BE2C (cell line): ENCODE measurements at places on chromosomes 13 and 19.

- no peak for DNase-seq
These were observed 1219.1 kb downstream of the UQCRFS1 start for GRCh38 chr19:27993619-27994570.

- no peak for DNase-seq
These were observed 46.0 kb downstream of the RBM26 start for GRCh38 chr13:79360095-79360494.

DNA sequence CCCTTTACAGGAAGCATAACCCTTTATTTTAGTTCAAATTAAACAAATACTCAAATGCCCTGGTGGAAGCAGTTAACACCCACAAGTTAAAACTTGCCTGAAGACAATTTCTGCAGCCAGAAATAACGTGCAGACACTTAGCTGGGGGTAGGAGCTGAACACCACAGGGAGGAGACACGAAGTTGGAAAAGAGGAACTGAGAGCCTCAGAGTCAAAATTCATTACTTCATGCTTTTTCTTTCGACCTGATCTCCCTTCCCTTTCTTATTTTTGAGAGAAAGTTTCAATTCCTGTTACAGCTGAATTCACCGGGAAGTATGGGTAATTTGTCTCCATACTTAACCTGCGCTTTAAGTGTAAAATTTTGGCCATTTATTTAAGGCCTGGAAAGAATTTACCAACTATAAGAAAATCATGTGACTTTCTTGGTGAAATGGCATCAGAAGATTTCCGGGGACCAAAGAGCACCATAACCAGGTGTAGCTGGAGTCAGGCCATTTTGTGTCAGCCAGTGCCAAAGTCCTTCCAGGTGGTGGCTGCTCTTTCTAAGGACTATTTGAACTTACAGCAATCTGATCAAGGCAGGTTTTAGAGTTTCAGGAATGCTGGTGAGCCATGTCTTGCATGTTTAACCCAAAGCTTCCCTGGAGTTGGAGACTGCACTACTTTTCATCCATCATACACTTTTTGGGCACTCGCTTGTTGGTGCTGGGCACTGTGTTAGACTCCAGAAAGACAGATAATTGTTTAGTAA is 46.5 kb upstream of the RCBTB2 start:
- DNase-seq = no peak

DNA sequence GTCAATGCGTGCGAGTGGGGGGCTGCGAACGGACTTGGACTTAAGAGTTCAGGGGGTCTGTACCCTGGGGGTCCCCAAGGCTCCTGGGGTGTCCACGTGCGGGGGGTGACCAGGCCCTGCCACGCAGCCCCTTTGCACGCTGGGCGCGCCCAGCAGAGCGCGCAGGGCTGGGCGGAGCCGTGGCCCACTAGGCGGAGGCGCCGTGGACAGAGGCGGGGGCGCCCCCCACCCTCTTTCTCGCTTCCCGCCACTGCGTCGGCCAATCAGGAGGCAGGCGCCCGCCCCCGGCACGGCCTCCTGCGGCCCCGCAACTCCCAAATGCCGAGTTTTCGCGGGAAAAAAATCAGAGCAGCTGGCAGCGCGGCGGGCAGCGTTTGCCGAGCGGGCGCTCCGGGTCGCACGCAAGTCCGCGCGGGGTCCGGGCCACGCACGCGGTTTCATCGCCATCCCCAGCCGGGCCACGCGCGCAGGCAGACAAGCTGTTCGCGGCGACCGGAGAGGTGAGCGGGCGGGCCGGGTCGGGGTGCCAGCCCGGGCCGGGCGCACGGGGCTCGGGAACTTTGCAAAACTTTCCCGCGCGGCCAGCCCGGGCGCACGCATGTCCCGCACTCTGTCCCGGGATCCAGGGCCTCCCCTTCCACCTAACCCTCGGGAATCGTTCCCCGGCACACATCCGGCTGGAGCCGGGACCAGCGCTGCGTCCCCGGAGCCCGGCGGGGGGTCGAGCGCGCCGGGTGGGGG is at the start of gene UHRF1:
Gene UHRF1, plus strand, starts transcription at position 346 of the 741 bp plus-strand sequence. CDS start 1,385 bp downstream, outside the sequence.
- DNase-seq = peak; percentile 84

DNA sequence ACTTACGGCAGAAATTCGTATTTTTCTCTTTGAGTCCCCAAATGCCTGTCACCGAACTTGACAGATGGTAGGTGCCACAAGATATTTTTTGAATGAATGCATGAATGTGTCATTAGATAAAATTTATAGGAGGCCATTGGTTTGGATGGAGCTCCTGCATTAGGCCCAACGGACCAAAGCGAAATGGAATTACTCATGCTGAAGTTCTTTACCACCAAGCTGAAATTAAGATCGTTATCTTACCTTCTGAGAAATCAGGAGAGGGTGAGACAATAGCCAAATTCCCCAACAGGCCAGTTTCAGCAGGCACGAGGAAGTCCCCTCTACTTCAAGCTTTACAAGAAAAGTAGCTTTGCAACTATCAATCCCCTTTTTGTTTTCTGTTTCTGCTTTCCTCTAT is 452.5 kb upstream of the ARGLU1 start:
- DNase-seq = no peak

DNA sequence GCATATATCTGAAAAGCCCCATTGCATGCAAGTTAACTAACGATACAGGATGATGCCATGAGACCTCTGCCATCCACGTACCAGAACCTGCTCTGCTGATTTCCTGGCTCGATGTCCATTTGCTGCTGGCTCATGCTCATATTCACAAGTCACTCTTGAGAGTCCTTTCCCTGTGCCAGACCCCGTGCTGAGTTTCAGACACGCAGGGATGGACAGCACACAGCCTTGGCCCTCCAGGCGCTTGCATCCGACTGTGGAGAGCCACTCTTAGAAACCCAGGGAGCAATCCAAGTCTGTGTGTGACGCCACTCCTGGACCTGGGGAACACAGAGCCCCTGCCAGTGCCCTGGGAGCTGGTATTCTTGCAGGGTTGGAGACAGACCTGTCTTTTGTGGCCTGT is 37.6 kb upstream of the TSHZ3 start:
- no peak for DNase-seq

- no peak for DNase-seq
These were observed 21.7 kb upstream of the ZNF254 start for GRCh38 chr19:24065243-24065642.

GRCh38 chr19:13622766-13623715 is 116.8 kb upstream of the CACNA1A start:
- no peak for DNase-seq

DNA sequence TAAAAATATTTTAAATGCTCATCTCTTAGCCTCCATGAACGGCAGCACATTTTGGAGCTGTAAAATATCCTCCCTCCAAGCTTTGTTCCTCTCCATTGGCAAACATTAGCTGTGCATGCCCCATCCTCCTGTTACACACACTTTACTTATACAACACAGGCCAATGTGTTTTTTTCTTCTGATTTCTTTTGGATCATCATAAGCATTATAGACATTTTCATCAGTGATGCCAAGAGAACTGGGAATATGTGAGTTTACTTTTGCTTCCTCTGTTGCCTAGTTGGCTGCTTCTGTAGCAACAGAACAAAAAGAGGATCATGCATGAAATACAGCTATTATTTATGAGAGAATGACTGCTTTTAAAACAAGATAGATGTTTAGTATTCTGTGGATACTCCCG is 142.6 kb downstream of the PCDH9 start:
- no peak for DNase-seq

- DNase-seq = no peak
These were observed 4.9 kb upstream of the CLDN10 start for GRCh38 chr13:95547531-95548167.

DNA sequence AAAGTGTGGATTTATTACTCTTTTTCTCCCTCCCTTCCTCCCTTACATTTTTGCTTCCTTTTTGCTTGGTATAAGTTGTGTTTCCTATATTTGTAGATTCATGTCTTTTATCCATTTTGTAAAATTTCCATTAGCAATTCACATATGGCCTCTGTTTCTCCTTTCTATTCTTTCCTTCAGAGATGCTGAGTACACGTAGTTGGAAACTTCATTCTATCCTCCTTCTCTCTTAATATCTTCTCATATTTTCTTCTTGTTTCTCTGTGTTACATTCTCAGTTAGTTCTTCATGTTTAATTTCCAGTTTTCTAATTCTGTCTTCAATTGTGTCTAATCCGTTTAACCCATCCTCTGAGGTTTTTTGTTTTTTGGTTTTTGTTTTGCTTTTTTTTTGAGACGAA is 188.9 kb downstream of the ZIC5 start:
- DNase-seq = no peak

- DNase-seq = peak; percentile 20
These were observed 273.5 kb downstream of the FGF14 start for GRCh38 chr13:102128216-102128810.

GRCh38 chr19:18233224-18233825 is 7.1 kb upstream of the PDE4C start:
- DNase-seq = peak; percentile 56

DNA sequence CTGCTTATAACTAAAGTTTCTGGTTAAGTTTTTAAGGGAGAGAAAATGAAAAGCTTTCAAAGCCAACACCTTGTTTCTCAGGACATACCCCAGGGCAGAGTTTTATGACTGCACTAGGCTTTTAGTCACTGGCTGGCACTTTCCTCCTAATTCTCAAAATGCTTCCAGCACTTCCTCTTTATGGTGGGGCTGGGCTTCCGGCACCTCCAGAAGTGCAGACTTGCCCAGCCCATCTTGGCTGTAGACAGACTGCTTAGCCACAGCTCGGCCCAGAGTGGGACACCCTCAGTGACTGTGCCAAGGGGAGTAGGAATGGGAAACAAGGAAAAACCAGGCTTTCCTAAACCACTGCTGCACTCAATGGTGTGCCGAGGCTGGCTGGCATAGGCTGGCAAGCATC is 23.2 kb upstream of the GTF3A start:
- no peak for DNase-seq

- DNase-seq = no peak
These were observed 21.2 kb downstream of the WTIP start for GRCh38 chr19:34502582-34503411.

- DNase-seq = no peak
These were observed 19.5 kb downstream of the CFAP97D2 start for GRCh38 chr13:114198556-114198955.

DNA sequence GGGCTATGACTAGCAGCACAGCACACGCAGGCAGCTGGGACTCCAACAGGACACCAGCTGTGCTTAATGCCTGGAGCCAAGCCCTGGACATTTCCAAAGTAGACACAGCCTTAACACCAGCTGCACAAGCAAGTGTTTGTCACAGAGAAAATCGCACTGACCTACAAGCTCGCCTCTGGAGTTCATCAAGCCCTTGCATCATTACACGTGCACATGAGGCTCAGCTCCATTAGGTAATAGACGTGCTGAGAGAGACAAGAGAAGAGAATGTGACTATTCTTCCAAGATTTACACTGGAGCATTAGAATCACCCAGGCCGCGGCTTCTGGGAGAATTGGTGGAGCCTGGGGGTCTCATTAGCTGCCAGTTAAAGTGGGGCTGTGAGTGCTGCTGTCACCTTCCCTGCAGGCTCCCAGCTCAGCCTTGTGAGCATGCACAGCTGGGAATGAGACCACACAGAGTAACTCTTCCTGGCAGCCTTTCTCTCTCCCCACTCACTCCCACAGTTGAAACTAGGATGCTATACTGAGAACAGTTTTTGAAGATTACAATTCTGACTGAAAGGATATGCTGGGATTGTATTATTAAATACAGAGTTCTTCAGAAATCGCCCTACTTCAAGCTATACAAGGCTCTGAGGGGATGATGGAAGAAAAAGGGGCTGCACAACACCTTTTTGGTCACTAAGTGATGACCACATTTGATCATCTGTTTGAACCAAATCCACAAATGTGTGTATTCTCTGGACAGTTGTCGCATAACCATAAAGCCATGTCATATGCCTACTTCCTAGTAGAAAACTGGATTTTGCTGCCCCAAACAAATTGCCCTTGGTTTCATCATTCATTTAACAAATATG is 10.5 kb downstream of the STOML3 start:
- peak; percentile 47 for DNase-seq

GRCh38 chr13:27455331-27455855 is 5.0 kb upstream of the MTIF3 start:
- no peak for DNase-seq

GRCh38 chr13:105363261-105364190 is 1171.9 kb downstream of the EFNB2 start:
- DNase-seq = peak; percentile 29

- DNase-seq = no peak
These were observed 88.8 kb downstream of the MAP4K1 start for GRCh38 chr19:38528931-38529330.

DNA sequence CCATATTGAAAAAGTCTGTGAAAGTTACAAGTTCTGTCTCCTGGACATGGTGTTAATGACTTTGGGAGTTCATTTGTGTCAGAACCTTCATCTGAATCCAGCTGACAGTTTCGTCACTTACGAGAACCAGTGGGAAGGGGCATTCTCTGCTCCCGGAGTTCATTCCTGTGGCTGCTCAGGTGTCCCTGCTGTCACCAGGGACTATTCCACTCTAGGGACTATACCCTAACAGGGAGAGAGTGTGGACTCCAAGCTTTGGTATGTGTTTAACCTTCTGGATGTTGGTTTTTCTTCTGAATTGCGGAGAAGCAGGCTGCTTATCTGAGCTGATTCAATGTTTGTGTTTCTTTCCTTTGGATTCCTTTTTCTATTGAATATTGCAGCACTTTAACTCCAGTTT is 12.4 kb upstream of the ZNF709 start:
- DNase-seq = no peak

DNA sequence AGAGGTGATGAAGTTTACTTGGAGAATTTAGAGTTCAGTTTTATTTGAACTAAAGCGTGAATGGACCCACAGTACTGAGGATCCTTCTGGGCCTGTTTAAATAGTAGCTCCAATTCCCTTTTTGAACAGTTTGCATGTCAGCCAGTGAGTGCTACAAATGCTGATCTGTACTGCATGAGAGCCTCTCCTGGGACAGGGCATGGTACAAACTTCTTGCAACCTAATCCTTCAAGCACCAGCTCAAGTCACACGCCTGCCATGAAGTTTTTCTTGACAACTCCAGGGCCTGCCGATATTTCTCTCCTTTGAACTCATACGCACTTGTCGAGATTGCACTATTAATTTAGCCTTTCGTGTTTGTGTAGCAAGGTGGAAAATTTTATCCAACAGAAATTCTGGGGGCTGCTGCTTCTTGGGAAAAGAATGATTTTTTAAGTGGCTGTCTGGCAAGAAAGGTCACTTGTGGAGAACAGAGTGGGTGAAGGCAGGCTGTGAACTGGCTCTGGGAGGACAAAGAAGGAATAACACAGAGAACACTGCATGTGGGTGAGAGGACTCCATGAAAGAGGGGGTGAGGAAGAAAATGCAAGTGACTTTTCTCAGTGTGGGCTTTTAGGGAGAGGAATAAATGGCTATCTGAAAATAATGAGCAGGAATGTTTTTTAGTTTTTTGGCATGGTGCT is 192.5 kb downstream of the NDFIP2 start:
- DNase-seq = no peak

GRCh38 chr13:32135655-32136054 is 104.1 kb downstream of the FRY start:
- DNase-seq = no peak

- no peak for DNase-seq
These were observed 292.9 kb downstream of the DNAJC15 start for GRCh38 chr13:43316281-43316680.

- peak; percentile 98 for DNase-seq
These were observed at the start of gene SMG9 for GRCh38 chr19:43754503-43755255. Gene SMG9, minus strand, starts transcription at chr19:43754962. Its CDS starts 4,221 bp downstream, at chr19:43750741.

GRCh38 chr13:104534847-104535246 is 1468.6 kb upstream of the SLC10A2 start:
- DNase-seq = no peak
